Caki2 (cell line): ENCODE measurements at places on chromosomes 1 and 21. TPM values are rescaled to one million over a fixed set of nuclear protein-coding genes. Genes with fewer than 3 reads are reported as not detected.

- no peak for DNase-seq
These were observed 27.3 kb downstream of the ABL2 start for GRCh38 chr1:179202161-179202560.

The RIMS3 gene
- total RNA-seq, result 1.3 and 4.2 TPM in 2 replicates

The OR14A16 gene
- total RNA-seq, result not detected in 2 replicates

The C1orf210 gene
- total RNA-seq, result not detected in 2 replicates
